AG10803 (cell line): ENCODE measurements at places on chromosomes 7 and 10.

DNA sequence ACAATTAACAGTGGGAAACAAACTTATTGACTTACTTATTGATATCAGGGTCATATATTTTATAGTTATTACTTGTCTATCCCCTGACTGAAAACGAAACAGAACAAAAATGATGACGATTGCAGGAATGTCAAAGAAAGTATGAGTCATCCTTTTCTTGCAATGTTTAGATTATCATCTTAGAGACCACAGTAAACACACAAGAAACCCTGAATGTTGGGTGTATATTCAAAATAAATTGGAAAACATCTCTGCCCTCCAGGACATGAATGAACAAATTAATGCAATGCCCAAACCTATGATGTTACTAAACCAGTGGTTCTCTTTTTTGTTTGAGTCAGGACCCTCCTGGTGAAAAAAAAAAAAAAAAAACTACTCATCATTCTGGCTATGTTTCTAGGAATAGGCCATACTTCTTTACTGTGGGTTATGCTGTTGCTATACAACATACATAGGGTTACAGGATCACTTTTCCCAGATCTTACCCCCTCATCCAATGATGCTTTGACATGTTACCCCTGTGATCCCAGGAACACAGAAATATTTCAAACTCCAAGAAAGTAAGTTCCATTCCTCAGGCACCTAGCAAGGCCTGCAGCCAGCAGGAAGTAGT is 623.4 kb upstream of the IGFBP3 start:
- peak; percentile 80 for DNase-seq

GRCh38 chr10:1579141-1579491 is 158.2 kb downstream of the ADARB2 start:
- DNase-seq, result no peak

DNA sequence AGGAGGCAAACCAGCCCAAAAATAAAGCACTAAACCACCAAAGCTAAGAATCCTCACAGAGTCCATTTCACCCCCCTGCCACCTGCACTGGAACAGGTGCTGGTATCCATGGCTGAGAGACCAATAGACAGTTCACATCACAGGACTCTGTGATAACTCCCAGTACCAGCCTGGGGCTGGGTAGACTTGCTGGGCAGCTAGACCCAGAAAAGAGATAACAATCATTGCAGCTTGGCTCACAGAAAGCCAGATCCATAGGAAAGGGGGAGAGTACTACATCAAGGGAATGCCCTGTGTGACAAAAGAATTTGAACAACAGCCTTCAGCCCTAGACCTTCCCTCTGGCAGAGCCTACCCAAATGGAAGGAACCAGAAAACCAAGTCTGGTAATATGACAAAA is 13.6 kb upstream of the SLC25A28 start:
- no peak for DNase-seq

DNA sequence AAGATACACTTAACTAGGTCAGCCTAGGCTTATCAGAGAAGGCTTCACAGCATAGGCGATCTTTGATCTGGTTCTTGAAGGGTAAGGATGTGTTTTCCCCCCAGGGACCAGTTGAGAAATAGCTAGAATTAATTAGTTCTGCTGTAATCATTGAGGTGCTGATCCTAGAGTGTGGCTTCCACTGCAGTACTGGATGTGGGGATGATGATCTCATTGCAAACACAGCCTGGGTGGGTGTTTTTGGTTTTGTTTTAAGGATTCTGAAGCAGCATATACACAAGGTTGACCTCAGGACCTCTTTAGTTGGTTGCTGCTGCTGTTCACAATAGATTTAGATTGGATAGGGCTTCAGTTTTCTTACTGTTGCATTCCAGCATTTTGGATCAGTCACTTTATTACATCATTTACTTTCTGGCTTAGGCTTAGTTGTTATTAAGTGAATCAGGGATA is 159.7 kb downstream of the AUTS2 start:
- peak; percentile 72 for DNase-seq

DNA sequence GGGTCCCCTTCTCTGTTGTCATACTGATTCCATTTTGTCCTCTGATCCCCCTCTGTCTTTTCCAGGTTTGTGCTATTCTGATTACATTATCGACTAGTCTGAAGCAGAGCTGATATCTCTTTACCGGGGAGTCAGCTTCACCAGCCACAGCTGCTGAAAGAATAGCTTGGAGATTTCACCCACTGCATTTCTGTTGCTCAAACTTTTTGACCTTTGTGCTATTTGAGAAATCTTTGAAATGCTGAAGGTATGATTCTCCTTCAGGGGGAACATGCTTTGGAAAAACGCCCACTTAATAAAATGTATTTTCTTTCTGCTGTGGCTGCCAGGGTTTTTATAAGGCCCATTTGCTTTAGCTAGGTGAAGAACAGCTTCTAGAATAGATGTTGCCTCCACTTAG is 197.8 kb upstream of the TCF7L2 start:
- DNase-seq, result peak; percentile 28

DNA sequence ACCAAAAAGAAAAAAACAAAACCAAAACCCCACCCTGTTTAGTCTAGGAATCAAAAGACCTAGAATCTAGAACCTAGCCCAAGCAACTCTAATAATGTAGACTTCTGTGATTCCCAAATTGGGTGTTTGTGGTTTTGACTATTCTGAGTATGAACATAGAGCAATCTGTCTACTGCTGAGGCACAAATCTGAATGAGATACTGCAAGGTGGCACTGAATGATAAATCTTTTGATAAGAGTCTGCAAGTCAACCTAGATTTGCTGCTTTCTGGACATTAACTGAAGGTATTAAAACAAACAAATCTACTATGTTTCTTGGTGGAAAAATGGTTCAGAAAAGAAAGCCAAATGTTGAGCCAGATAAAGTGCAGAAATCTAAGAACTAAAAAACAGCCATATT is 50.6 kb downstream of the IRF5 start:
- DNase-seq, result no peak

- no peak for DNase-seq
These were observed 96.1 kb downstream of the NKX6-2 start for GRCh38 chr10:132689721-132690360.

DNA sequence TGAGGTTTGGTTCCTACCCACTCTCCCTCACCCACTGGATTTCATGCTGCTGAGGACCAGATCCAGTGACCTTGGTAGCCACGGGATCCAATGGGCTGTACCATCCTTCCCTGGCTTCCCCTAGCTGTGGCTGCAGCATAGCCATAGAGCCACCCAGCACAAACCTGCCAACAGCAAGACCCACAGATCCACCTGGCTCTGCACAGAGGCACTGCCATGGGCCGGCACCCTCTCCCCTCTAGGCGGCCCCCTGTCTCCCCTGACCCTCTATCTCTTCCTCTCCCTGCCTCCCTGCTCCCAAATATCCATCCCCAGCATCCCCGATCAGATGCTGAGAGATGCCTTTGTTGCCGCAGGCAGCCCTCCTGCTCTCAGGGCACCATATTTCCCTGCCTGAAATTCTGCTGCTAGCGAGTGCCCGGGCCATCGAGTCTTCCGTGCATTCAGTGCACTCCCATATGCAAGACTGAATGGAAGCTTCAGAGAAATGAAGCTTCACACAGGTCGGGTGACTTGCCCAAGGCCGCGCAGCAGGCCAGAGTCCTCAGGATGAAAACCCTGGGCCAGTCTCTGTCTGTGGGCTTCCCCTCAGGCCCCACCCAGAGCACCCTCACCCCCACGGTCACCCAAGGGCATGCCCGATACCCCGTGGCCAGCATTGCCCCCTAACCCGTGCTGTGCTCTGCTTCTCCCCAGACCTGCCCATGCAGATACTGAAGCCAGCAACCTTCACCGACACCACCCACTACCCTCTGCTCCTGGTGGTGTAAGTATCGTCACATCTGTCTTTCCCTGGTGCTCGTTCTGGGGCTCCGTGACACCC is 130.8 kb downstream of the PAXIP1 start:
- no peak for DNase-seq

DNA sequence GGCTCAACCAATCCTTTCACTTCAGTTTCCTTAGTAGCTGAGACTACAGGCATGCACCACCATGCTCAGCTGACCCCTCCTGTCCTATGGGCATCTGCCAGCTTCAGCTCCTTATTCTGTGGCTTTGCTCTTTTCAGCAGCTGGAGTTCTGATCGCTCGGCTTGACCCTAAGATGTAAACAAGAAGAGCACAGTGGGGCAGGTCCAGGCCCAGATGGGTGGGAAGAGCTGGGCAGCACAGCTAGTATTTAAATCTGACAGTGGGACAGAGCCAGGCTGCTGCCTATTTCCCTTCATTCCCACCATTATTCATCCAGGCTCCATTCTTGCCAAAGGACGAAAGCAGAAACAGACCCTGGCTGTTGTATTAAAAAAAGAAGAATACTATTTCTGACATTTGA is 494.9 kb upstream of the PODXL start:
- peak; percentile 3 for DNase-seq

DNA sequence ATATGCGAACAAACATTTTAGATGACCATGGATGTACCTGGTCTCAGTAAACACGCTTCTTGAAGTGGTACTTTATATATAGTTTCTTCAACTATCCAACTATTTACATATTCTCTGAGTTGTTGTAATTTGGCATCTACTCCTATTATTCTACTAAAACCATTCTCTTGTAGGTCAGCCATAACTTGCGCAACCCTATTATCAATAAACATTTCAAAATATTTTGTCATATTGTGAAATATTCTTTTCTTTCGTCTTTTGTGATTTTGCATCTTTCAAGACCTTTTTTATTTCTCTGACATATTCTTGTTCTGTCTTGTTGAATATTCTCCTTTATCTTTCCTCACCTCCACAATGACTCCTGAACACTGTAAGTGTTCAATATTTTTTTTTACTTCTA is 753.3 kb downstream of the NXPH1 start:
- DNase-seq, result no peak

DNA sequence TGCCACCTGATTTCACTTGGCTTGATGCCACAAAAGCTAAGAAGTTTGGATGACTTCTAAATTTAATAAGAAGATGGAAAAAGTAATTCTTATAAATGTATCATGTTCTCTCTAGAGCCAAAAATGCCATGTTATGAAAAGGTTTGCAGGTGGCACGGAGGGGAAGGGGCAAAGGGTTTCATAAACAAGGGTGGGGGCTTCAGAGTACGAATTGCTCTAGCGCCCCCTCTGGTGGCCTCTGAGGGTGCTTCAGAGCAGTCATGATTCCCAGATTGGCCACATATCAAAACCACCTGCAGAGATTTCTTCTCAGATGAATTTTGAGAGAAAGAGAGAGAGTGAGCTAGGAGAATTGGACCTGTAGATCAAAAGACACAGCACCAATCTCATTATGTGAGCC is 208.6 kb upstream of the YAE1 start:
- DNase-seq, result no peak

DNA sequence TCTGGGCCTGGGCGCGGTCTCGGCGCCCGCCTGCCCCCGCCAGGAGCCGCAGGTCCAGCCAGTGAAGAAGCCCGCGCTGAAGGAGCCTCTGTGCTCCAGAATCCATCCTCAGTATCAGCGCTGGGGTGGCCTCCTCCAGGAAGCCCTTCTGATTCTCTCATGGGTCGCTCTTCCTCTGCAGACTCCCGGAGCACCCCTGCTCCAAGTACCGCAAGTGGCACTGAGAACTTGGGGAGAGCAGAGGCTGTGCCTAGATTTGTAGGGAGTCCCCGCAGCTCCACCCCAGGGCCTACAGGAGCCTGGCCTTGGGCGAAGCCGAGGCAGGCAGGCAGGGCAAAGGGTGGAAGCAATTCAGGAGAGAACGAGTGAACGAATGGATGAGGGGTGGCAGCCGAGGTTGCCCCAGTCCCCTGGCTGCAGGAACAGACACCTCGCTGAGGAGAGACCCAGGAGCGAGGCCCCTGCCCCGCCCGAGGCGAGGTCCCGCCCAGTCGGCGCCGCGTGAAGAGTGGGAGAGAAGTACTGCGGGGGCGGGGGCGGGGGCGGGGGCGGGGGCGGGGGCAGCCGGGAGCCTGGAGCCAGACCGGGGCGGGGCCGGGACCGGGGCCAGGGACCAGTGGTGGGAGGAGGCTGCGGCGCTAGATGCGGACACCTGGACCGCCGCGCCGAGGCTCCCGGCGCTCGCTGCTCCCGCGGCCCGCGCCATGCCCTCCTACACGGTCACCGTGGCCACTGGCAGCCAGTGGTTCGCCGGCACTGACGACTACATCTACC is at the start of gene ALOX5:
Gene ALOX5, plus strand, starts transcription at position 641 of the 774 bp plus-strand sequence. Its CDS starts 64 bp downstream, at position 705.
- DNase-seq, result no peak

DNA sequence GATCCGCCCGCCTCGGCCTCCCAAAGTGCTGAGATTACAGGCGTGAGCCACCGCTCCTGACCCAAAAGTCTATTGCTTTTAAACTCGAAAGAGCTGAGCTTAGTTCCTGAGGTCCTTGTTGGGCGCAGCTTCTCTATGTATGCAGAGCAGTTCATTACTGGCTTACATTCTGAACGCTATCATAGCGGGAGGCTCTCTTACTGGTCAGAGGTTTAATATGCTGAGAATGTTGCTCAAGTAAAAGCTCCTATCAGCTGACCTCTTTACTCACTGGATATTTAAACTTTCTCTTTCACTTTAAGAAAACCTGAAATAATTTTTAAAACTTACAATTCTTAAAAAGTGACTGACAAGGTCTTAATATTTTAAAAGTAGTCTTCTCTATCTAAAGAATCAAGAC is 160.8 kb upstream of the WNT16 start:
- DNase-seq, result peak; percentile 25

DNA sequence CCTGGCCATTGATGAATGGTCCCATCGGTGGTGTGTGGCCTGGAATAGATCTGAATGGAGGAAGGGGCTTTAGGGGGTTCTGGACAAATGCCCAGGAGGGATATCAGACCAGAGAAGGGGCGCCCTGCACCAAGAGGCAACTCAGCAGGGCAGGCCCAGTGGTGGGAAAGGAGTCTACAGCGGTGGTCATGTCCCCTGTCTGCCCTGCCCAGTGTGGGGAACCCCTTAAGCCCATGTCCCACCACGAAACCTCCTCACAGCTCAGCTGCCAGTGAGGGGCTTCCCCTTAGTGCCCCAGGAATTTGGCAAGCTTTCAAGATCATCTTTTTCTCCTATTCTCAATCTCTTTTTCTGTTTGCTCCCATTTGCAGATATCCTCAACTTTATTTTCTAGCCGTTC is 14.1 kb upstream of the CCSER2 start:
- no peak for DNase-seq

DNA sequence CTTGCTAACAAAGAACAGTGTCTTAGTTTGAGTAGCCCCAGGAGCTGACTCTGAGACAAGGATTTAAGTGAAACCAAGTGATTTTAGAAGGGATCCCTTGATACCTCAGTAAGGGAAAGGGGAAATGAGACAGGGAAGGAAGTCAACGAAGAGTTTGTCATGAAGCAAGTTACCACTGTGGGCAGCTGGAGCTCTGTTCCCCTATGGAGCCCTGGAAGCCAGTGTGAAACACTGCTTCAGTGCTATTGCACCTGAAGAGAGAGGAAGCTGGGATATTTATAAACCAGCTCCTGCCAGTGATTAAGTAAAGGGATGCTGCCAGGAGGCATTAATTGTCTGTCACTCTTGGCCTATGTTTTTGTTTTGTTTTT is 58.9 kb upstream of the WAPL start:
- no peak for DNase-seq

DNA sequence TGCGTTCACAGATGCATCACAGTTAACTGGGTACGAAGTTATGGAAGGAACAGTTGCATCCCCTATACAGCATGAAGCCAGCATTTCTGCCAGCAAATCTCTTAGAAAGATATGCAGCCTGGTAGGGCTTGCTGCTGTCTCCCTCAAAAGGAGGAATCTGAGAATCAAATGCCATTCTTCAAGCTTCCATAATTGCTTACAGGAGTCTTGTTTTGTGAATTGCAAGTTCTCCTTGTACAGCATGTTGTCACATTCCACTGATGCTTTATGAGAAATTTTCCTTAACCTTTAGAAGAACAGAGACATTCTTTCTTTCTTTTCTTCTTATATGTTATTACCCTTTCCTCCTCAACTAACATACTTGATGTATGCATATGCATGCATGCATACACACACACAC is 134.6 kb downstream of the CHRM2 start:
- DNase-seq, result peak; percentile 64
